ENCODE measurements at places on chromosomes 6 and 20.

- no peak for DNase-seq
Observed at GRCh38 chr6:114000069-114000468, 29.1 kb upstream of the HDAC2 start.

DNA sequence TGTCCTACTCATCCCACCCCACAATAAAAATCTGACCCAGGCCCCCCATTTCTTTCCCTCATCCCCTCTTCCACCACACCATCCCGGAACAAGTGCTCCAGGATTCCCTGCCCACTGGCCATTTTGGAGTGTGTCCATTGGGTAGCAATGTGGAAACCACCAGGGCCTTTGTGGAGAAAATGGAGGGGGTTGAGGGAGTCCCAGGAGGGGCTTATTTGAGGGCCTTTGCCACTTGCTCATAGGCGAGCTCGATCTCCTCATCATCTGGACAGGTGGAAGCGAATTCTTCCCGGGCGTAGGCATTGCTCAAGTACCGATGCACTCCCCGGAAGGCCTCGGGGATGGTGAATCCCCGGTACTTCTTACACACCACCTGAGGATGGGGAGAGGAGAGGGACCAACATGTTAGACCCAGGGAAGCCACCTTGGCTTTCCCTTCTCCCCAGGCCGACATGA lies 1.6 kb upstream of the DDAH2 start:
- no peak for DNase-seq

DNA sequence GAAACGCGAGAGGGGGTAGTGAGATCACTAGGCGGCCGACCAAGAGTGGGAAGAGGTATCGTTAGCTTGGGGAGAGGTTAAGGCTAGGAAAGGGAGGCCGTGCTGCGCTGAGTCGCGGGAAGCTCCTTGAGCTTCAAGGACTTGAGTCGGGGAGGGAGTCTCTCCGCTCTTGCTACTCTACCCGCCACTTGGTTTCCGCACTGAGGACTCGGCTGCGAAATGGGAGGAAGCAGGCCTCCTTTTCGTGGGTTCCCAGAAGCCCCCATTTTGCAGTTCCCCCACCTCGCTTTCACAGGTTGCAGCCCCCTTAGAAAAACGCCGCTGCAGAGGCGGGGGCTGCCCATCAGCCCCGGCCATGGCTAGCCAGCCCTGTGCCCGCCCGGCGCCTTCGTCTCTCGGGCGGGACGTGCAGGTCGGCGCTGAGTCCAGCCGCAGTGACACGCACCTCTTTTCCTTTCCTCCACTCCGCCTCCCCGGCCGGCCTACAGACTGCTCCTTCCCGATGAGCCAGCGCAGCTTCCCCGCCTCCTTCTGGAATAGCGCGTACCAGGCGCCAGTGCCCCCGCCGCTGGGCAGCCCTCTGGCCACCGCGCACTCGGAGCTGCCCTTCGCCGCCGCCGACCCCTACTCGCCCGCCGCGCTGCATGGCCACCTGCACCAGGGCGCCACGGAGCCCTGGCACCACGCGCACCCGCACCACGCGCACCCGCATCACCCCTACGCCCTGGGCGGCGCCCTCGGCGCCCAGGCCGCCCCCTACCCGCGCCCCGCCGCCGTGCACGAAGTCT lies 4.9 kb downstream of the VGLL2 start:
- DNase-seq, result no peak

GRCh38 chr6:5670811-5671561 lies 335.7 kb downstream of the NRN1 start:
- DNase-seq, result no peak

GRCh38 chr20:63900413-63900812 lies 5.5 kb downstream of the DNAJC5 start:
- DNase-seq, result no peak

Measured in activated T-helper 1 cell treated with anti-CD3 and anti-CD28 coated beads, Interleukin-2, amount 50 U/mL, for 16 hours (primary cell).